ENCODE measurements at places on chromosomes 7 and 10.
A peak's percentile ranks its signal among the peaks of the same experiment; 100 is the strongest.

DNA sequence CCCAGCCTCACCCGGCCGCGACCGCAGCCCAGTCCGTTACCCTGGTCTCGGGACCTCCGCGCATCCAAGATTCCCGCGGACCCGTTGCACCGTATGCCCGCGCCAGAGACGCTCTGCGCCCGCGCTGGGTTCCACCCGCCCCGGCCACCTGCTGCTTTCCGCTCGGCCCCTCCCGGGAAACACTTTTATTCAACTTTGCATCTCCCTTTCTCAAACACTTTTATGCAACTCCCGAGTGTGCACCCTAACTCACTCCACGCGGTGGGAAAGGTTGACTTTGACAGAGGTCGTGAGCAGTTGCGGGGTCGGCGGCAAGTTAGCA is at the start of gene ODAD2:
Gene ODAD2 (minus strand): TSS at position 126 of the 322 bp plus-strand sequence. CDS start 3,937 bp downstream, outside the sequence.
- no peak for DNase-seq

- DNase-seq: no peak
Measured at GRCh38 chr10:71941318-71941717, 22.9 kb upstream of the CHST3 start.

- no peak for DNase-seq
Measured at GRCh38 chr7:139732471-139733167, 45.2 kb downstream of the HIPK2 start.

GRCh38 chr7:30524545-30524944 is 19.9 kb upstream of the GGCT start:
- DNase-seq: no peak

GRCh38 chr10:55272886-55273285 is 471.9 kb upstream of the PCDH15 start:
- DNase-seq: no peak

- peak; percentile 72 for DNase-seq
Measured at GRCh38 chr7:129569811-129570215, 41.7 kb upstream of the NRF1 start.

DNA sequence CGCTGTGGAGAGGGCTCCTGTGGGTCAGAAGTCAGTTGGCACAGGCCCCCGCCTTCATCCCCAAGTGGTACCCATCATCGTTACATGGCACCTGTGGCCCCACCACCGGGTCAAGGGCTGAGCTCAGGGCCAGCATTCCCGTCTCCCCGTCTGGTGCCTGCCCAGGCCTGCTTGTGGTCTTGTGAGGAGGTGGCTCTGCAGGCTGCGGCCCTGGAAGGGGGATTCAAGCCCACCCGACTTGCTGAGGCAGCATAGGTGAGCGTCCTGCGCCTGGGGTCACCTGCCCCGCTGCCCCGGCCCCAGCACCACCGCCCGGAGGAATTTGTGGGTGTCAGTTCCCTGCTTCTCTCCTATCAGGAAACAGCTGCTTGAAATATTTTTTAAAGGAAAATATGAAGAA is 53.0 kb upstream of the EN2 start:
- no peak for DNase-seq

DNA sequence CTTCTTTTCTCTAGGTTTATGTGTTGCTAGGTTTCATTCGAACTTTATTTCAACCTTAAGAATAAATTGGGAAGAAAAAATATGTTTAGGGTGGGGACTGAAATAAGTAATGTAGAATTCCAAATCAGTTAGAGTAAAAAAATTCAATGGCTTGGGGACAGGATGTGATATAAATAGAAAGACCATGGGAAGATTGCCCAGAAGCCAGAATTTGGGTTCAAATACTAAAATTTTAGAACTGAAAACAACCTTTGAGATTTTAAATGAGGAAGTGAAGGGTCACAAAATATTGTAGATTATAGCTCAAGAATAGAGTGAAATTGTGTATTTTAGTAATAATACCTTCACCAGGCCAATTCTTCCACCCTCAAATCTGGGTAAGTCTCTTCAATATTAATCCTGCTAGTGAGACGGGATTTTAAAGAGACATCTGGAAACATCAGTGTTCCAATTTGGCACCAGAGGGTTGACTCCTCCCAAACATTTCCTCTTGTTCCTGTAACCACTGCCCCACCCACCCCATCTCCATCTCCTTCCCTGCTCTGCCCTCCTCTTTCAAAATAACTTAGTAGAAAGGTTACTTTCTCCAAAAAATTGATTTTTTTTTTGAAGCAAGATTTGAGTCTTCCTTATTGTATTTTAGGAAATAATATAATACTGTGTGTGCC is 51.3 kb upstream of the FAM3C start:
- DNase-seq: no peak

- DNase-seq: no peak
Measured at GRCh38 chr10:110569122-110569521, 1.6 kb downstream of the SMC3 start.

GRCh38 chr7:50781381-50782293 is 1.1 kb downstream of the GRB10 start:
- DNase-seq: no peak

DNA sequence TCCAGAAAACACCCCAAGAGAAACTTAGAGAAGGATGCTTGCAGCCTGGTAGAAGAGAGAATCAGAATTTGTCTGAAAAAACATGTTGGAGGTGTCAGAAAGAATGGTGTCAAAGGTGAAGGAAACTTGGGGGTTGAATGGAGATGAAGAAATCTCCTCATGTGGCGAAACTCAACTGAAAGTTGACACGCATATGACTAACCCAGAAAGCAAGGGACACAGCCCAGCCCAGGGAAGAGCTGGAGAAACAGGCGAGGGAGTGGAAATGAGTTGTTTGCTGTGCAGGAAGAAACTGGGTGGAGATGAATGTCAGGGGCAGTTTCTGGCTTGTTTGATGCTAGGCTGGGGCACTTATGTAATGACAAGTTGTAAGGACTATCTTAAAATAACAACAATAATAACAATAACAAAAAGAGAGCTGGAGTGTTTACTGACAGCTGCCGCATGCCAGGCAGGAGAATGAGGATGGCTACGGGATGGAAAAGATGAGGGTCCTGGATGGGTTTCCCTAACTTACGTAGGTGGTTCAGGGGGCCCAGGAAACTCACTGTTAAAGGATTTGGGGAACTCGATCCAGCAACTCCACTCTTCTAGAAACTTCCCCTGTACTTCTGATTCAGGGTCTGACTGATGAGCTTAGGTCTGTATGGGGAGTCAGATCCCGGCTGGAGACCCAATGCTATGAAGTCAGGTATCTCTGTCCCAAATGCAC is 57.4 kb downstream of the MAP3K8 start:
- peak; percentile 30 for DNase-seq

Data from H54 (cell line).